ENCODE measurements at places on chromosomes 4 and X.

GRCh38 chr4:107330916-107331315 is 294.8 kb upstream of the DKK2 start:
- no peak for DNase-seq

GRCh38 chr4:38684271-38684670 is 20.3 kb downstream of the KLF3 start:
- DNase-seq: no peak

DNA sequence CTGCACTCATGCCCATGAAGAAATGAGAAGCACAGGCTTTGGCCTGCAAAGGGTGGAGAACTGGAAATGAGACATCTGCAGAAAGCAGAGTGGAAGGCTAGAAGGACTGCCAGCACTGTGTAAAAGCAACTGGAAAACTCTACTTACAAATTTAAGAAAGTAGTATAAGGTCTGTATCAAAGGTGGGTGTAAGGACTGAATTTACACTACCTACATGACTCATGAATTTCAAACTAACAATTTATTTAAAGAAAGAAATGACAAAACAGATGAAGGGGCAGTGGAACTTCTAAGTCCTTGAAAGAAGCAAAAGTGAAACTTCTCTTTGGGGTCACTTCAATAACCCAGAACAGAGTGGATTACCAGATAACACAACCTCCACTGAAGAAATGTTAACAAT is 71.2 kb downstream of the SLC10A7 start:
- no peak for DNase-seq

- DNase-seq: no peak
These were observed 191.8 kb downstream of the MAML3 start for GRCh38 chr4:139962130-139962684.

GRCh38 chr4:56227301-56227835 is 159.9 kb downstream of the AASDH start:
- no peak for DNase-seq

DNA sequence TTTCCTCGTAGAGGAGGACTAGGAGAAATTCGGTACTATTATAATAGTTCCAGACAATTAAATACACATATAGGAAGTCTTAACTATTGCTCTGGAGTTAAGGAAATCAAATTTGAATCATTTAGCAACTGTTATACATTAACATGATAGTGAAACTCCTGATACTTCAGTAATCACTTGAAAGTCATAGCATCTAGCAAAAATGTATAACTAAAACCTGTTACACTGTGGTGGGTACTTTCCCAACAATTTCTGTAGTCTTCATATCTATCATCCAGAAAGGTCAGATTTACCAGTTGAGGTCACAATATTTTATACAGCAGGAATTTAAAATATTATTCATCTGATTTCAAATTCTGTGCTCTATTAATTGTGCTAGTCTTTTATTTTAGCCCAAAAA is 669.6 kb upstream of the PCDH10 start:
- no peak for DNase-seq

DNA sequence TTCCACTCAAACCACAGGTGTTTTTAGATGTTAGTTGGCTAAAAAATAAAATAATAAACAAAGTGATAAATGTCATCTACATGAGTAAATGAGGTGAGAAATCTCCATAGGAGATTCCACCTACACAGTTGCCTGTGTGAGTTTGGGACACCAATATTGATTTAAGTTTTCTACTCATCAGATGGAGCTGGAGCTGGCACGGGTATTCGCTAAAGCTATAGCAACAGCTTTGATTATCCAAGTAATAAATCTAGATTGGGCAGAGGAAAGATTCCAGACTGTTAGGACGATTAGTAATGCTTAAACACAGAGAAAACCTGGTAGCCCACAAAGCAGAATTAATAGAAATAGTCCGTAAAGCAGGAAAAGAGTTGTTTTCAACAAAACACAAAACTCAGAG is 313.9 kb downstream of the PABPC4L start:
- DNase-seq: no peak

DNA sequence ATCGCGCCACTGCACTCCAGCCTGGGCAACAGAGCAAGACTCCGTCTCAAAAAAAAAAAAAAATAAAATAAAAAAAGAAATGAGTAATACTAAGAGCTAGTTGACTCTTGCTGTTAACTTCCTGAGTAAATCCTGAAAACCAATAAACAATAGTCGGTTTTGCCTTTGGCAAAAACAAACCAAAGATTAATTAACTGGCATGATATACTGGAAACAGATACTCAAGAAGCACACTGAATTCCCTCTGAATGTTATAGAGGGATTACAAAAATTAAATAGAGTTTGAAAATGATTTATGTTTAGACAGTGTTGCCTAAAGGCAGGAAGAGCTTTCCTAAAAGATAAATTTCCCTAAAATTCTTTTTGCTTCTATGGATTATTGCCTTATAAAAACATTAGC is 1702.3 kb downstream of the STIM2 start:
- no peak for DNase-seq

DNA sequence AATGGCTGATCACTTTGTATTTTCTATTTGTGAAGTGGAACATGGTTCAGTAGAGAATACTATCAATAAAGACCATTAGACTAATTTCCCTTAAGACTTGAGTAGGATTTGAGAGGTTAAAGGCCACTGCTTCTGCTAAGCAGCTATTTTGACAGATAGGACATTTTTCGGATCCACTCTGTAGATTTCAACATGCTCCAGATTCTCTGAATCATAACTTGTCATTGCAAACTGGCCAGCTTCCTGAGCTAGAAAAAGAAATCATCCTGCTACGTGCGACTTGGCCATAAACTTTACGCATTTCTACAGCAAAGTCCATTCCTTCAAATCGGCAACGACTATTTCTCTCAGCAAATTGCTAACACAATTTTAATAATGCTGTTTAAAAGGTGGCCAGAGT is 55.2 kb downstream of the MGST2 start:
- DNase-seq: no peak

DNA sequence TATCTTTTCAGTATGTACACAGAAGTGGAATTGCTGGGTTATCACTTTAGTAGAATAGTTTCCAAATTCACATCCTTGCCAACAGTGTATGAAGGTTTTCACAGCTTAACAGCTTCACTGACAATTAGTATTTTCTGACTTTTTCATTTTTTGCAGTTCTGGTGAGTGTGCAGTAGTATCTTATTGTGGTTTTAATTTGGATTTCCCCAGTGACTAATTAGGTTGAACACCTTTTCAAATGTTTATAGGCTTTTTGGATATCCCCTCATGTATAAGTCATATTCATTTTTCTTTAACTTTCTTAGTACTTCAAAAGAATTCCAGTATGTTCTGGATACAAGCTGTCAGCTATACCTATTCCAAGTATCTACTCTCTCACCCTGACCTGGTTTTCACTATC is 37.1 kb downstream of the BRCC3 start:
- DNase-seq: no peak

DNA sequence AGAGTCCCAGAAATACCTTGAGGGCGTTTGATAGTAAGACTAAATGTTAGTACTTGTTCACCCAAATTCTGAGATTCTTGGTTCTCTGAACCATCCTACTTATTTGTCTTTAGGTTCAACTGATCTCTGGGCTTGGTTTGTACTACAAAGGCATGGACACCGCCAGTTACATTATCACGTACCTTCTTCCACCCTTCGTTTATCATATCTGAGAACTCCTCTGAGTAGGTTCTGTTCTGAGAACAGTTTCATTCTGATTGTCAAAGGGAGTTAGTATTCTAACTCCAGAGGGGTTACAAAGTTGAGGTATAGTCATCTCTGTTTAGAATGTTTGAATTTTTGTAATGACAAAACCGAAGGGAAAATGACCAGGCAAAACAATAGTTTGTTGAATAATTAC is 19.3 kb downstream of the ZFX start:
- no peak for DNase-seq

DNA sequence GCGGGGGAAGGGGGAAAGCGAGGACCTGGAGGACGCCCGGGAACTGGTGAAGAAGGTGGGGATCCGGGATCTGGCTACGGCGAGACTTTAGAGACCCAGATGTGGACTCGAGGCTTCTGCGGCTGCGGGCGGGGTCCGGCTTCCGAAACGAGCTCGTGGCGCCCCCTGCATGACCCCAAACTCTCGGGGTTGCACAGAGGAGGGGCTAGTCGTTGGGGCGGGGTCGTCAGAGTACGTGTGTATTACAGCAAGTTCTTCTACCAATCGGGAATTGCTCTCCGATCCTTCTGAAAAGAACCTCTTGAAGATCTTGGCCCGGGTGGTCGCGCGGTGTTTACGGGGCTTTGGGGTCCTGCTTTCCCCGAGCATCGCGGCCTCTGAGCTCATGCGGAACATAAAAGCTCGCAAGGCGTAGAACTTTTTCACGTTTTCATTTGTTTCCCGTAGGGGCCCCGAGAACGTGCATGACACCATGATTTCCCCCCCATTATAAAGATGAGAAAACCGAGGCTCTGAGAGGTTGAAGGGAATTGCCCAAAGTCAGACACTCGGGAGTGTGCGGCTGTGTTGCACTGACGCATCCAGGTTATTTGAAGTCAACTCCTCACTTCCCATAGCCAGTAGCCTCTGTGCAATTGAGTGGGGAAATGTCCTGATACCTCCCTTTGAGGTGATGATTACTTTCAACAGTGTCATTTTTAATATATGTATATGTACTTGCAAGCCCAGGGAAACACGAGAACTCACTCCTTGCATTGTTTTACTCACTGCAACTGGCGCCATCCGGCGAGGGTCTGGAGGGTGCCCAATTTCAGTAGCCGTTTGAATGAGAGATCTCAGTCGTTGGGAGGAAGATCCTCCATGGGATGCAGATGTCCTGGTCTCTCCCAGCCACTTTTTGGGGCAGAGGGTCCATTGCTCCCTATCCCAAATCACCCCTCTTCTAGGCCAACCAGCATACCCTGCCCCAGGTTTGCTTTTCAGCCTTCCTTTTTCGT is at the start of gene BEND4:
BEND4 (minus strand) TSS at position 149 of the 998 bp plus-strand sequence. CDS start 512 bp downstream, outside the sequence.
- no peak for DNase-seq

DNA sequence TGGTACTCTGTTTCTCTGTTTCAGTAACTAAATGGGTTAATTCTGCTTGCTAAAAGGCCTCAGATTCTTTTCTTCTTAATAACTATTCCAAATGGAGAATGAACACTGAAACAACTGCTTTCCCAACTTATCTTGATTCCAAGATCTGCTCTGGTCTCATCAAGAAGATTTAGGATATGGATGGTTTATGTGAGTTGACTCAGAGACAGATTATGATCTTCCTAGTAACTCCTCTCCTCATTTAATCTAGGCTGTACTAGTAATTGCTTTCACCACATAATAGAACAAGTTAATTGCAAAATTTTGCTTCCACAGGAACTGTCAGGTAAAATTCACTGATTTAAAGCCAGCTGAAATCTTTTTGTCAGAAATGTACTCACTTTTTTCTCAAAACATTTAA is 537.1 kb downstream of the GRID2 start:
- DNase-seq: no peak

DNA sequence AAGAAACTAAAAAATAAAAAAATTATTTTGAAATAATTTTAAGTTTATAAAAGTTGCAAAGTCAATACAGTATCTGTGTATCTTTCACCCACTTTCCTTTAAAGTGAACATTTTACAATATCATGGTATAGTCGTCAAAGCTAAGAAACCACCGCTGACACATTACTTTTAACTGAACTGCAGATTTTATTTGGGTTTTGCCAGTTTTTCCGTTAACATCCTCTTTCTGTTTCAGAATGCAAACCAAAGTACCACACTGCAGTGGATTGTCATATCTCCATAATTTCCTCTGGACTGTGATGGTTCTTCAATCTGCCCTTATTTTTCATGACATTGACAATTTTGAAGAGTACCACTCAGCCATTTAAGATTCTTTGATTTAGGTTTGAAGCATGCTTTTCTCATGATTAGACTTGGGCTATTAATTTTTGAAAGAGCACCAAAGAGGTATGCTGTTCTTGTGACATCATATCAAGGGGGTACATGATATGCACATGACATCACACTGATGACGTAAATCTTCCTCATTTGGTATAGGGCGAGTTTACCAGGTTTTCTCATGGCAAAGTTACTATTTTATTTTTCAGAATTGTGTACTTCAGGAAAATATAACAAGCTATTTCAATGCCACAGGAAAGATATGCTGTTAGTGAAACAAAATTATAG is 3.6 kb upstream of the CXCL1 start:
- no peak for DNase-seq

- no peak for DNase-seq
These were observed 27.8 kb upstream of the SHISA3 start for GRCh38 chr4:42369489-42369888.

DNA sequence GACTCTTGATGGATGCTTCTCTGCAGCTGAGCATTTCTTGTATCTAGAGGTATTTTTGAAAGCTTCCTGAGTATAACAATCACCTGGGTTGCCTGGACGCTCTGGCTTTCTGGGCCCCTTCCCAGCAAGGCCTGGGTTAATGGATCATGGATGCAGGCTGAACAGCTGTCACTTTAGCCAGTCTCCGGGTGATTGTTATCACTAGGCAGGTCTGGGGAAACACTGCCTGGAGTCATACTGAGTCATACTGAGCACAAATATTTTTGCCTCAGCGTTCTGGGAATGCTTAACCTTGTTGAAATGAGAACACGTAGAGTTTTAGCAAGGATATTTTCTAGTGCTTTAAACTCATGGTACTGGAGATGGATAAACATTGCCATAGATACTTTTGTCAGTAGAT is 102.6 kb downstream of the PHEX start:
- no peak for DNase-seq

DNA sequence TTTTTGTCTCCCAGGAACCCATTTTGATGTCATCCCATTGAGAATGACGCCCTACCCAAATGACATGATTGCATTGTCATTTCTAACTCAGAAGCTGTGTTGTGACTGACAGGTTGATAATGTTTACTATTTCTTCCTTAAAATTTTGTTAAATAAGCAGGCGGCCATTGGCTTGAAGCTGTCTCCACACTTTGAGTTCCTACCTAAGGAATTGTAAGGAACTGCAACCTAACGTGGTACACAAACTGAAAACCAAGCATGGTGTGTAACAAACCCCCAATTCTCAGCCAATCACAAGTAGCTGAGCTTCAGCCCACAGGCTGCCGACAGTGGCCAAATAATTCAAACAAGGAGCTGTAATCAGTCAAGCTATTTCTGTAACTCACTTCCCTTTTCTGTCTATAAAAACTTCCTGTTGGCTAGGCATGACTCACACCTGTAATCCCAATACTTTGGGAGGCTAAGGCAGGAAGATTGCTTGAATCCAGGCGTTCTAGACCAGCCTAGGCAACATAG is 2.9 kb upstream of the MND1 start:
- DNase-seq: no peak

- peak; percentile 46 for DNase-seq
These were observed 23.5 kb downstream of the INTS6L start for GRCh38 chrX:135543924-135544323.

- no peak for DNase-seq
These were observed 192.7 kb downstream of the PTTG2 start for GRCh38 chr4:38152721-38153386.

- no peak for DNase-seq
These were observed 69.2 kb upstream of the MAML3 start for GRCh38 chr4:140223056-140223810.

GRCh38 chrX:132957211-132958090 is 978 bp downstream of the HS6ST2 start:
- peak; percentile 0 for DNase-seq

DNA sequence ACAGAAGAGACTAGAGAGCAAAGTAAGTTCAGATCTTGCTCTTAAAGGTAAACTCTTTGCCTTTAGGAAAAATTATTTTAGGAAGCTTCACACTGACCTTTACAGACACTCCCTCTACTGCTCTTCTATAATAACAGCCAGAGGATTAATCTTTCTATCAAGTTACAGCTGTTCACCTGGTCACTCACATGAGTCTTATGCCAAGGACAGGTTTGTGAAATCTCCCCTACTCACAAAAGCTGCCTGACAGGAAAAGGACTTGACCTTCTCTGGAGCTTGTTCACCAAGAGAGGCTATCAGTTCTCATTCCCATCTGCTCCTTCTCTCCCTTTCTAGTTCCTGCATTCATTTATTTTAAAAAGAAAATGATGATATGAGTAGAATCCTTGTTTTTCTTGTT is 117.3 kb downstream of the C4orf51 start:
- DNase-seq: no peak
